ENCODE measurements at places on chromosomes 13 and 19.

DNA sequence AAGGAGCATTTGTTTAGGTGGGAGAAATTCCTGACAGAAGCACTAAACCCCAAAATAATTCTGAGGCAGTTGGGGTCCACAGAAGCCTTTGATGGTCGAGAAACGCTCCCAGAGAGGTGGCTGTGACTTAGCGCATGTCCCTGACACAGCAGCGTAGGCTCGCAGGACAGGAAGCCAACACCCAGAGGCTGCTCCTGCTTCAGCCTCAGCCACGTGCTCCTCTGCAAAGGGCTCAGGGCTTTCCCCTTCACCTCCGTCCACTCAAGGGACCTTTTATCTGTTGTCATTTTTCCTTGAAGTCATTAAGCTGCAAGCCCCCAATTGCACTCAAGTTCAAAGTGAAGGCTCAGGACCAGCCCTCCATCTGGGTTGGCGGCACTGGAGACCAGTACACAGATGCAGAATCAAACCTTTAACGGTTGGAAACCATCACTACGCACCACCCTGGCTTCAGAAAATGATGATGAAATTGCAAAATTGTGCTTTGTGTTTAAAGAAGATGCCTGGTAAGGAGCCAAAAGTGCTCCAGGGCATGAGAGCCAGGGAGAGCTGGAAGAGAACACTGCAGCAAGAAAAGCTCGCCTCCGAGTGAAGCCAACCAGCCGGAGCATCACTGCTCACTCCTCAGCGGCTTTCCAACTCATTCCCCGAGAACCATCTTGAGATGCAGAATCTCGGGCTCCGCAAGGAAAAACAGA, 219.6 kb downstream of the RAP2A start:
- DNase-seq = no peak

GRCh38 chr19:38736036-38736412, 8.2 kb downstream of the CAPN12 start:
- no peak for DNase-seq

DNA sequence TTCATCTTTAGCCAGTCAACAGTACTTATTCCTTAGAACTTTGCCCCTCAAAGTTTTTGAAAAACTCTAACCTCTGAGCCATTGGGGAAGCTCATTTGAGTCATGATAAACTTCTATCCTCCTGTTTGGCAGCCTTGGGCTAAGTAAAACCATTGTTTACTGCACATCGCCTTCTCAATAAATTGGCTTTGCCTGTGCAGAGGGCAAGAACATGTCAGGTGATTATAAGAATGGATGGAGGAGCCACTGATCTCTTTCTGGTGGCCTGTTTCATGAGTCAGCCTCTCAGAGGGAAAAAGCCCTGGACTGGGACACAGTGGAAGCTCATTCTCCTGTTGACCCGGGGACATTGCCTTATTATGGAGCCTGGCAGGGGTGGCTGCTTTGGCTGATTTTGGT, 19.4 kb upstream of the PSG4 start:
- no peak for DNase-seq

- DNase-seq = no peak
Observed at GRCh38 chr13:104473936-104474335, 1407.7 kb upstream of the SLC10A2 start.

GRCh38 chr13:71722206-71722605, 144.8 kb downstream of the DACH1 start:
- no peak for DNase-seq

- no peak for DNase-seq
Observed at GRCh38 chr13:44876782-44877324, 112.4 kb downstream of the NUFIP1 start.

- no peak for DNase-seq
Observed at GRCh38 chr13:97239306-97239705, 17.2 kb downstream of the MBNL2 start.

- DNase-seq = no peak
Observed at GRCh38 chr13:62625214-62625881, 1209.7 kb upstream of the PCDH20 start.

DNA sequence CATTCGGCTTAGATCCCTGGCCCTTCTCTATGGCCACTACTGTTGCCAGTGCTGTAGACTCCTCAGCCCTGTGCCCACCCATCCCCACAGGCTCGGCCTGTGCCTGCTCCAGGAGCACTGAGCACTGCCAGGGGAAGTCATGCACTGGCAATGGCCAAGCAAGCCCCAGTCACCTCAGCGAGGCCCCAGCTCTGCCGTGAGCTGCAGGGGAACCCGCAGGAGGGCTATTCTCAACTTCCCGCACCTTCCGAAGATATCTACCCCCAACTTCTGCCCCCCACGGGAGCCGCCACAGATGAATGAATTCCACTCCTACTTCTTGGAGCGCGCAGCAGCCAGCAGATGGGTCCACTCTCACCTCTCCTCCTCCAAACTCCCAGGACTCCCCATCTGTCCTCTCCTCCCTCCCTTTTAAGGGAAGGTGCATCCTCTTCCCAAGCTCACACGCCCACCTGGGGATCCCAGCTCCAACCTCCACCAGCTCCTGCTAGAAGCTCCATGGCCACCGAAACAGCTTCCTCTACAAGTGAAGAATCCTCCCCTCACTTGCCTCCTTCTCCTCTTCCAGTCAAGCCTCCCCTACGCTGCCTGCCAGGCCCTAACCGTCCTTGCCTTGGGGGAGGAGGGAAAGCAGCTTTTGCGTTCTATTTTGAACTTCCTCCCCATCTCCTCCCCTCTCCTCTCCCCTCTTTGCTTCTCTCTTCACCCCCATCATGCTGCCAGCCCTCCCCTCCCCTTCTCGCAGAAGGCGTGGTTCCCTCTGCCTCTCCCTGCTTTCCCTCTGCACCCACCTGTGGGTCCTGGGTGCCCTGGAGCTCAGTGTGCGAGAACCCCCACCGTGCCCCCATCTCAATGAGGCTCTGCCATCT, 52.2 kb downstream of the PEPD start:
- DNase-seq = no peak

DNA sequence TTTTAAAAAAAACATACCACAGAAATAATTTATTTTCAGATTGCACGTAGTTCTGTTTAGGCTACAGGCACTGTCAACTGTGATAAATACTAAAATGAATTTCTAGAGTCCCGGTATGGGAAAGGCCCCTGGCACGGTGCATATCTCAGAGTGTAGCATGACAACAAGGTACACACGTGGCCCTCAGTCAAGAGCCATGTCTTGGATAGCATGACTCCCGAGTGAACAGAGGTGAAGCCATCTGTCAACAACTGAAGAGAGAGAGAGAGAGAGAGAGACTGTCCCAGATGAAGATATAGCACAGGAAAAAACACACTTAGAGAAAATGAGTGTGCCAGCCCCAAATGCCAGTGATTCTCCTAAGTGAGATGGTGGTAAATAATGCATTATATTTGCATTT, 297.5 kb downstream of the MYO16 start:
- DNase-seq = no peak

GRCh38 chr13:82364525-82364924, 1517.7 kb downstream of the SLITRK1 start:
- no peak for DNase-seq

- DNase-seq = no peak
Observed at GRCh38 chr13:99417201-99418102, 83.8 kb upstream of the TM9SF2 start.

- DNase-seq = no peak
Observed at GRCh38 chr19:6011794-6012193, 33.9 kb upstream of the RANBP3 start.

- no peak for DNase-seq
Observed at GRCh38 chr19:4367781-4368127, 24.4 kb downstream of the MPND start.

DNA sequence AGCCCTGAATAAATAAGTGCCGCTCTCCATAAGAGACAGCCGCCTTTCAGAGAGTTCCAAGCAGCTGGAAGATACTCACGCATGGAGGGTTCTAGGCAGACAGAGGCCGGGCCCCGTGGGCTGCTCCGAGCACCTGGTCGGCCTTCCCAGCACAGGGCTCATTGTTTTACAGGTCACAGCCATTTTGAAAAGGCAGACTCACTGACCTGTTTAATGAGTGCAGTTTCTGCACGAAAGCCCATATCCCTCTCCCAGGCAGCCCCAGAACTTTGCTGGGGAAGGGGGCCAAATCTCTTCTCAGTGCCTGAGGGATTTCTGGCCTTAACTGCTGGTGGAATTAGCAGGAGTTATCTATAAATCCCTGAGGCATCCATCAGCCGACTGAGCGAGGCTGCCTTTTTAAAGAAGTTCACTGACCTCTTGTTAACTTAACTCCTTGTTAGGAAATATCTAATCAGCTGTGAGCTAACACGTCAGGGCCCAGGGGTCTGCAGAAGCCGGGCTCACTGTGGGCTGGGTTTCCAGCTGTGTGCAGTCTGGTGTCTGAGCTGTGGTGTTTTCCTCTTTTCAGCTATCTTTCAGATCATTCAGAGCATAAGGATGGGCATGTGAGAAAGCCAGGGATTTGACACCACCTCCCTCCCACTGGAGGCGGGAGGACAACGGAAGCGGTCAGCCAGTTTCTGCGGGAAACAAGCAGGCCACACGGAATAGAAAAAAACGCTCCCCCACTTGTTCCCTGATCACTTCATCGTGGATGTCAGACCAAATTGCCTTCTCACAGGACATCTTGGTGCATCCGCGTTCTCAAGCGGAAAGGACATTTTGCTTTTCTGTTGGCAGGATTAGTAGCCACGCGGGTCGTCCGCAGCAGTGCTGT, 23.3 kb downstream of the SERP2 start:
- DNase-seq = no peak

- no peak for DNase-seq
Observed at GRCh38 chr13:42745655-42746054, 35.7 kb upstream of the FAM216B start.

DNA sequence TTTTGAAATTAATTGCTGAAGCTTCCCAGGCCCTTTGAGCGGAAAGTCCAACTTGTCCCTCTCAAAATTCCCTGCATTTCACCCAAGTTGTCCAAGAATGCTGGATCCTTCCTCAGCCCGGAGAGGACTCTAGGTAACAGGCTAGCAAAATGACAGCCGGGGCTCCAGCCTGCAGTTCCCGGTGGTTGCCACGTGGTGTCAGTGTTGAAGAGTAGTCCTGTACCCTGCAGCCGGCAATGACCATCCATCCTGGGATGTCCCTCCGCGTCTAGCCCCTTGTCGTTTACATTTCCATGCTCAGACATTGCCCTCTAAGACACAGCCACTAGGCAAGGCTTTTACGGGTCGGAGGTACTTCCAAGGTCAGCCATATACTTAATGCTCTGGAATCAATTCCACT, 31.4 kb upstream of the MTIF3 start:
- no peak for DNase-seq

DNA sequence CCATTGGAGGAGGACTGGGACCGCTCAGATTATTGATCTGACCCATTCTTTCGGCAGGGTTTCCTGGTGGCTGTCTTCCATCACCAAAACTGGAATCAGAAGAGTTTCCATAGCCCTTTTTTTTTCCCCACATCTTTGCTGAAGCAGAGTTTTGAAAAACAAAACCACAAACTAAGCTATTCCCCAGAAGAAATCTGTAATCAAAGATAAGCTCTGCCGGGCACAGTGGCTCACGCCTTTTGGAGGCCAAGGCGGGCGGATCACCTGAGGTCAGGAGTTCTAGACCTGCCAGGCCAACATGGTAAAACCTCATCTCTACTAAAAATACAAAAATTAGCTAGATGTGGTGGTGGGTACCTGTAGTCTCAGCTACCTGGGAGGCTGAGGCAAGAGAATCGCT, 4.2 kb upstream of the ICAM1 start:
- DNase-seq = no peak

- no peak for DNase-seq
Observed at GRCh38 chr19:53982001-53982451, 9.4 kb upstream of the CACNG6 start.

- no peak for DNase-seq
Observed at GRCh38 chr19:48844472-48844871, 8.2 kb upstream of the HSD17B14 start.

DNA sequence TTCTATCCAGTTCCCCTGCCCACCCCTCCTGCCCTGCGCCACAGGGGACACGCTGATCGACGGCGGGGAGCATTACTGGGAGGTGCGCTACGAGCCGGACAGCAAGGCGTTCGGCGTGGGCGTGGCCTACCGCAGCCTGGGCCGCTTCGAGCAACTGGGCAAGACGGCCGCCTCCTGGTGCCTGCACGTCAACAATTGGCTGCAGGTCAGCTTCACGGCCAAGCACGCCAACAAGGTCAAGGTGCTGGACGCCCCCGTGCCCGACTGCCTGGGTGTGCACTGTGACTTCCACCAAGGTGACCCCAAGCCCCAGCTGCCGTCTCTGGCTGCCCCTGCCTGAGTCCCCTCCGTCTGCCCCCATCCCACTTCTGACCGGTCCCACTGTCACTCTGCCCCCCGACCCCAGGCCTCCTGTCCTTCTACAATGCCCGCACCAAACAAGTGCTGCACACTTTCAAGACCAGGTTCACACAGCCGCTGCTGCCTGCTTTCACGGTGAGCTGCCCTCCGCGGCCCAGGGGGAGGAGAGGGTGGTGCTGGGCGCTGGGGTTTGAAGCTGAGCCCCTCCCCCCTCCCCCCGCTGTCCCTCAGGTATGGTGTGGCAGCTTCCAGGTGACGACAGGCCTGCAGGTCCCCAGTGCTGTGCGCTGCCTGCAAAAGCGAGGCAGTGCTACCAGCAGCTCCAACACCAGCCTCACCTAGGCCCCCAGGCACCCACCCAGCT, 15.5 kb downstream of the STAP2 start:
- no peak for DNase-seq

GRCh38 chr13:42040730-42041010, 7.8 kb upstream of the DGKH start:
- no peak for DNase-seq

DNA sequence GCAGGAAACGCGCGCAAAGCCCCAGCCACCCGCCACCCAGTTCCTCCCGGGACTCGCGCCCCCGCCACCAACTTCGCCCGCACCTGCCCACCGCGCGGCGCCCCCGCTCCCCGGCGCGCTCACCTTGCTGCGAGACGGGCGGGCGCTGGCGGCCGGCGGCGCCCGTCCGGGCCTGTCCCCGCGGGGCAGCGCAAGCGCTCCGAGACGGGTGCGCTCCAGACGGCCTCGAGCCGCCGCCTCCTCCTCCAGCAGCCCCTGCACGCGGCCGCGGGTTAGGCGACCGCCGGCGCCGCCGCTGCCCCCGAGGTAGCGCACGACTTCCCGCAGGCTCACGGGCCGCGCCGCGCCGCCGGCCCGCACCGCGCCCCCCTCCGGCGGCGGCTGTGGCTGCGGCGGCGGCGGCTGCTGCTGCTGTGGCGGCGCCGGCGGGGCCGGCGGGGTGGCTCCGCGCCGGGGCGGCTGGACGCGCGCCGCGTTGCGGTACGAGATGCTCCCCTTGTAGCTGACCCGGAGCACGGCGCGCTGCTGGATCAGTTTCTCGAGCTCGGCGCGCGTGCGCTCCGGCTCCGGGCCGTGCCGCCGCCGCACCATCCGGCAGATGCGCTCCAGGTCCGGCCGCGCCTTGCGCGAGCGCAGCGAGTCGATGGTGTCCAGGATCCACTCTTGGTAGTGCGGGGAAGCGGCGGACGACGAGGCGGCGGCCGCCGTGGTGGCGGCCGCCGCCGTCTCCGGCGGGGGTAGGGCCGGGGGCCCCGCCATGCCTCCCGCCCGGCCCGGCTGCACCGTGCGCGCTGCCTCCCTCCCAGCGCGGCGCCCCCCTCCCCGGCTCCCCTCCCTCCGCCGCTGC, 666 bp downstream of the SAMD1 start:
- no peak for DNase-seq

- DNase-seq = no peak
Observed at GRCh38 chr13:44617648-44618047, 41.5 kb upstream of the TSC22D1 start.

All from NCI-H1694 (cell line).